Kidney tubule cell (primary cell): ENCODE measurements at places on chromosomes 5 and 9.

DNA sequence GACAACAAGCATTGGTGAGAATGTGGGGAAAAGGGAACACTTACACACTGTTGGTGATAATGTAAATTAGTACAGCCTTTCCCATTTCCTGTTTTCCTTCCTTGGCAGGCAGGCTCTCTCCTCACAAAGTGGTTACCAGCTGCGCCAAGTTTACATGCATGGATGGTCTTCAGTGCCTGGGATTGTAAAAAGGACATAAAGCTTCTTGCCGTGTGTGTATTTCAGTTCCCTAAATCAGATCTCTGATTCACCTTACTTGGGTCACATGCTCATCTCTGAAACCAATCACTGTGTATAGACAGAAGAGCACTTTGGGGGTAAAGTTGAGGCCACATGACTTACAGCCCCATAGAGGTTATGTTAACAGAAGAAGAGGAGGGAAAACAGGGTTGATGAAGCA lies 92.8 kb downstream of the CAVIN4 start:
- peak; percentile 65 for DNase-seq

DNA sequence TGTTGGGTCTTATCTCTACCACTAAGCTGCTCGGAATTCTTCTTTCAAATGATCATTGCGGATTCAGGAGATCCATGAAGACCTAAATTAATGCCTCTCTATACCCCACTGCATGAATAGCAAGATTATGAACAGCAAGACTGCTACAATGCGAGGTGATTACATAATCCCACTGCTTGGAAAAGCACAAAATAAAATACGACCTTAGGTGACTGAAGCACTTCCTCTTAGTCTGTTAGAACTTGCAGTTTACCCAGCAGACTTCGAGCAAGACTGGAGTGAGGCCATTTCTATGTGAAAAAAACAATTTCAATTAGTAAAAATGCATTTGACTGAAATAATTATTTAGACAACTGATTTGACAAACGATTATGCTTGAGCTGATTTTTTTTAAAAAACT lies 59.8 kb downstream of the SH3RF2 start:
- no peak for DNase-seq

GRCh38 chr5:131758520-131758900 lies 38.3 kb downstream of the FNIP1 start:
- no peak for DNase-seq

GRCh38 chr5:53360811-53361210 lies 119.6 kb upstream of the FST start:
- peak; percentile 83 for DNase-seq

DNA sequence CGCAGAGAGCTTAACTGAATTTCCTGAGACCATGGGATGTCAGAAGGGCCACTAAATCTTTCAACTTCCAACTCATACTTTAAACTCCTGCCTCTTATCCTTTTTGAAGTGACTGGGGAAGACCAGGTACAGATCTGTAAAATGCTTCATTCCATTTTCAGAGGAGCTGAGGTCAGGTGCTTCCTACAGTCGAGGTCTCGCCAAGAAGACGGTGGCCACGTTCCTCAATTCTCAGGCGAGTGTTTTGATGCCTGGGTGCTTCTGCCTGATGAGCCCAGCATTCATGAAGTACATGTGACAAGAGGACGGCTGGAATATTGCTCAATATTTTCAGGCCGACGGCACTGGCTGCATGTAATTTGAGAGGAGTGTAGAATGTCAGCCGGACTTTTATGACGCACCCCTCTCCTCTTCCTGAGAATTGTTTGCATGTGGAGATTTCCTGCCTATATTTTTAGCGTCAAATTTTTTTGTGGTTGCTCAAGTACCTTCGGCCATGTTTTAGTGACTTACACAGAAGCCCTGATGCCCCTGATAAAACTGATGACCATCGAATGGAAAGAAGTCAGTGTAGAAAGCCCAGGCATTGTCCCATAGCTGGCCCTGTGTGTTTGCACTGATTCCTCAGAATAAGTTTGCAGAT lies 38.8 kb upstream of the GLRX start:
- peak; percentile 75 for DNase-seq

DNA sequence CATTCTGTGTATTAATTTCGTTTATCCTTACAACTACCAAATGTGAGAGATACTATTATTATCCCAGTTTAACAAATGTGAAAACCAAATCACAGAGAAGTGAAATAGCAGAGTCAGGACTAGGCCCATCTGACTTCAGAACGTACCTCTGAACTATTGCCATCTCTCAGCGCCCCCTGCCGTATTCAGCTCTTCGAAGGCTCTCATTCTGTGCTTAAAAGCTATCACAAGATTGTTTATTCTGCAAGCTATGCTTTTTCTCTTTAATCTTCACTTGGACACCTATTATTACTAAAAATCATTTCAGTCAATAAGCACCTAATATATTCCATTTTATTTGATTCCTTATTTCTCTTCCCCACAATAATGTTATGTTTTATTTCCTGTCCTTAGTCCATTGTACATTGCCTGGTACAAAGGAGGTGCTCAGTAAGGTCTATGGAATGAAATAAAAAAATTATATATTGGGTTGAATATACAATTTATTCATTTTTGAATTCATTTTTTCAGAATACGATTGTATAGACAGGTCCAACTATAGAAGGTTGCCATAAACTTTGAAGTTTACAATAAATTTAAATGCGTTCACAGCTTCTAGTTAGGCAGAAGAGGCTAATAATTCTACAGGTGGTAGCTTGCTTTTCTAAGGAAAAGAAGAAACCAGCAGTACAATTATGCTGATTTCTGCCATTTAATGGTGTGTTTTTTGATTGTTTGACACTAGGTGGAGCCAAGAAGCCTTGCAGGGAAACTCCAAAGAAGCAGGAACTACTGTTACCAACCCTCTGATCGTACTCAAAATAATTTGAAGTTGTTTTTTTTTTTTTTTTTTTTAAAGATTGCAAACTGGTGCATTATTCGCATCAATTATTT lies 202.2 kb upstream of the DMRTA1 start:
- peak; percentile 67 for DNase-seq

DNA sequence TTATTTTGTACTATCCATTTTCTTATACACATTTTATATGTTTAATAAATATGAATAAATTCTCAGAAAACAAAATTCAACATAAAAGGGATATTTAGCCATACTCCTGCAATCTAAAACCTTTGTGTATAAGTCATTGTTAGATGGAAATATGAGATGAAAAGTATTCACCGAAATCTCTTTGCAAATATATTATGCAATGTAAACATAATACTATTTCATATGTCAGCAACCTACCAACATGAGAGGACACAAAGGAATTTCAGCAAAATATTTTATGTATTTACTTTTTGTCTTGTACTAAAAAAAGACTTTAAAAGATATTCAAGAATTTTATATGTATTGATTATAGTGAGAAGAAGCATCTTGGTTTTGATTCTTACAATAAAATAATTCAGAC lies 1623.4 kb downstream of the EFNA5 start:
- no peak for DNase-seq

GRCh38 chr9:137551264-137552021 lies at the start of gene MRPL41:
MRPL41 (plus strand) TSS chr9:137551879; CDS start chr9:137552082, 203 bp downstream.
- DNase-seq: peak; percentile 91

DNA sequence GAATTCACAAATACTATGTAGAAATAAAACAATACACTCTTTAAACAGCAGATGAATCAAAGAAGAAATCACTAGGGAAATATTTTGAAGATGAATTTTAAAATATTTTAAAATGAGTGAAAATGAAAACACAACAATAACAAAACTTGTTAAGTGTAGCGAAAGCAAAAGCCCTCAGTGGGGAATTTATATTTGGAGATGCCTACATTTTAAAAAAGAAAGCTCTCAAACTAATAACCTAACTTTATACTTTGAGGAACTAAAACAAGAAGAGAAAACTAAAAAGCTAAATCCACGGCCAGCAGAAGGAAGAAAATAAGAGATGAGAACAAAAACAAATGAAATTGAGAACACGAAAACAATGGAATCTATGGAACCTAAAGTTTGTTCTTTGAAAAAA lies 22.7 kb downstream of the SPDL1 start:
- no peak for DNase-seq

DNA sequence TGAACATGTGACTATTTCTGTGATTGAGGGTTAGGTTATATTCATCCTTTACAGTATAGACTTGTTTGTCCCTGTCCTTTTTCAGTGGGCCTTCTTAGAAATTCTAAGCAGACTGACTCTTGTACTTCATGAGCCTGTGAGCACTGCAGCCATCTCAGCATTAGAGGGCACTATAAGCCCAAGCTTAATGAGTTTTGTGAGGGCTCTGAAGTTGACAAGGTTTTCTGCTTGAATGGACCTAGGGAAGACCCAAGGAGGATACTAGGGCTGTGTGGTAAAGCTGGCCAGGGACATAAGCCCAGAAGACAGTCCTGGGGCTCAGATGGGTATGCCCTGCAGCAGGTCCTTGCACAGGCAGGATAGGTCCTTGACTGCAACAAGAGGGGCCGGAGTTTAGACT lies 126.5 kb downstream of the MRPS30 start:
- DNase-seq: peak; percentile 18

DNA sequence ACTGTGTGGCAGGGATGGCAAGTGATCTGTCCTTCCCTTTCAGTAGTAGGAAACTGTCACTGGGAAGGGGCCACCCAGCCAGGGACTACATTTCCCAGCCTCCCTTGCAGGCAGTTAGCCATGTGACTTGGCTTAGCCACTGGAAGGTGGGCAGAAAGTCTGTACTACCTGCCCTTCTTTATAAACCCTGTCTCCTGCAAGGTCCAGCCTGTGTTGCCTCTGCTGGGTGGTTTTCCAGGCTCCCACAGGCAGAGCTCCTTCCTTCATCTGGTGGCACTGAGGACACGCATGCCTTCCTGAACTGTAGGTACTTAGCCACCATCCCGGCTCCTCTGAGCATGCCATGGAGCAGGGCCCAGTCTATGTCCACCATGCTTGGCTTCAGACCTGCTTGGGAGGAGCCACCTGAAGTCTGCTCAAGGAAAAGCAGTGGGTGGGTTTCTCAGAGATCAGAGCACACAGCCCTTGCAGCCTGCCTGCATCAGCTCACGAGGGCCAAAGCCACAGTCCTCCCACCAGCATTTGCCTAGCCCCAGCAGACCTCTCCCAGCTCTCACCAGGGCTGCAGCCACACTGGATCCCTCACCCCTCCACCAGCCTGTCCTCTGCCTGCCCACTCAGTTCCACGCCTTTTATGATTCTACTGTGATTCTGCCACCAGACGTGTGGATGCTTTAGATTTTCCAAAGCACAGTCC lies 16.7 kb upstream of the SLC25A51 start:
- DNase-seq: no peak

DNA sequence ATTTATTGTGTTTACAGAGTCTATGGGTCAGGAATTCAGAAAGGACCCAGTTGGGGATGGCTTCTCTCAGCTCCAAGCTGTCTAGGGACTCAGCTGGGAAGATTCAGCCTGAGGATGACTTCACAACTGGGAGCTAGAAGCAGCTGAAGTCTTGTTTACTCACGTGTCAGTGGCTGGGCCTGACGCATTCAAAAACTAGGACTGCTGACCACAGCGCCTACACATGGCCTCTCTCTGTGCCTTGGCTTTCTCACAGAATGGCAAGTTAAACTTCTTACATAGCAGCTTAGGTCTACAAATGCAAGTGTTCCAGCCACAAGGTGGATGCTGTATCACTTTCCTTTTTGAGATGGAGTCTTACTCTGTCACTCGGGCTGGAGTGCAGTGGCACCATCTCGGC lies 16.3 kb upstream of the PPP2CA start:
- DNase-seq: peak; percentile 19

GRCh38 chr5:34035756-34036155 lies 7.3 kb downstream of the C1QTNF3 start:
- DNase-seq: no peak

GRCh38 chr9:115923410-115923809 lies 230.2 kb upstream of the PAPPA start:
- DNase-seq: no peak

GRCh38 chr5:138282920-138283742 lies 8.7 kb upstream of the GFRA3 start:
- DNase-seq: peak; percentile 51

DNA sequence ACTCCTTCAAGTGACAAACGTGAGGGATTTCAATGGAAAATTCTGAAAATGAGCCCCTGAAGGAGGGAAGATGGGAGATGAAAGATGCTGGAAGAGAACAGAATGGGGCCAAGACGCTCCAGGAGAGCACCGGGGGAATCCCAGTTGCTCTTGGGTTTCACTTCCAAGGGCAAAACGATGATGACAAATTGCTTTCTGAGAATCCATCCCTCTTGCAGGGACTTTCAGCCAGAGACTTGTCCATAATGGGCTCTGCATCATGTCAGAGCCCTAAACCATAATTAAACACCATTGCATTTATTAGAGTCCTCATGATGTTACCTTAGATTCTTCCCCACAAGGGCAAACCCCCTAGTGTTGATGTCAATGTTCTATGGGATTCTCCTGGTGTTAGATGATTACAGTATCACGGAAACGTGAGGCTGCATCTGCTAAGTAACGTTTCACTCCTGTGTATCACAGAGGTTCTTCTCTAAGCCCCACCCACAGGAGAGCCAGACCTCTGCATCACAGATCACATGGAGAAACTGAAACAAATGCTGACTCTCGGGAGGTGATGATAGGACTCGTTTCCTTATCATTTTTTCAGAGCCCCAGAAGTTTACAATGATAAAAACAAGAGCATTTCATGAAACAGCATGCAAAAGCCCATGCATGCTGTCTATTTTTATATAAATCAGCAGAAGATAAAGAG lies 114.4 kb downstream of the TENT4A start:
- peak; percentile 26 for DNase-seq

- DNase-seq: peak; percentile 3
These were observed 65.0 kb downstream of the IRX2 start for GRCh38 chr5:2686321-2687124.

GRCh38 chr5:59519338-59519737 lies 374.2 kb downstream of the PDE4D start:
- peak; percentile 62 for DNase-seq

DNA sequence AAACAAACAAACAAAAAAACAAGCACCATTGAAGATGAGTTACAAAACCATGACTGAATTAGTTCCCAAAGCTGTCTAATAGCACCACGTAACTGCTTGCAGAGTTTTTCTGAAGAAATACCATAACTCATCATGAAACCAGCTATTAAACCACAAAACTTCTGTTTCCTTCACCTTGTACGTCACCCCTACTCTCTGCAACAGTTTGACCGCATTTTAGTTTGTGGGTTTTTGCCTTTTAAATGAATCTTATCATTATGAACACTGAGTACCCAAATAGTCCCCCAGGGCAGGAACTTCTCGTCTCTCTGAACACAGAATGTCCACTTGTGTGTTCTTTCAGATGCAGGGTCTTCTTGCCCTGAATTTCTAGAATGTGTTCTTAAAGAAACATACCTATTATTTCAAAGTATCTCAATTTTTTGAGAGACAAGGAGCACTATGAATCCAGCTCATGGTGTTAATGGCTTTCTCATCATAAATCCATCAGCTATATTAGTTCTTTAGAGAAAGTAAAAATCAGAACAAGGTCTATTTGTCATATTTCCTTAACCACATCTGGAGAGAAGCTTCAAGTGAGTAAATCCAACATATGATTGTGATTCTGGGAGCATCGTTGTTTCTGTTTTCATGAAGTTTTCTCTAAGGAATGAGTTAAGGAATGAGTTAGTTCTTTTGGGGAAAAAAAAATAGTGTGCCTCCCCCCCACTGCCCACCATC lies 210.6 kb downstream of the AUH start:
- no peak for DNase-seq
